Body of pancreas (tissue), 4 donors: ENCODE measurements at places on chromosomes 12 and 14. TPM values are rescaled to one million over a fixed set of nuclear protein-coding genes. Genes with fewer than 3 reads are reported as not detected.

The KLRD1 gene
- 0.78 TPM for total RNA-seq

DNA sequence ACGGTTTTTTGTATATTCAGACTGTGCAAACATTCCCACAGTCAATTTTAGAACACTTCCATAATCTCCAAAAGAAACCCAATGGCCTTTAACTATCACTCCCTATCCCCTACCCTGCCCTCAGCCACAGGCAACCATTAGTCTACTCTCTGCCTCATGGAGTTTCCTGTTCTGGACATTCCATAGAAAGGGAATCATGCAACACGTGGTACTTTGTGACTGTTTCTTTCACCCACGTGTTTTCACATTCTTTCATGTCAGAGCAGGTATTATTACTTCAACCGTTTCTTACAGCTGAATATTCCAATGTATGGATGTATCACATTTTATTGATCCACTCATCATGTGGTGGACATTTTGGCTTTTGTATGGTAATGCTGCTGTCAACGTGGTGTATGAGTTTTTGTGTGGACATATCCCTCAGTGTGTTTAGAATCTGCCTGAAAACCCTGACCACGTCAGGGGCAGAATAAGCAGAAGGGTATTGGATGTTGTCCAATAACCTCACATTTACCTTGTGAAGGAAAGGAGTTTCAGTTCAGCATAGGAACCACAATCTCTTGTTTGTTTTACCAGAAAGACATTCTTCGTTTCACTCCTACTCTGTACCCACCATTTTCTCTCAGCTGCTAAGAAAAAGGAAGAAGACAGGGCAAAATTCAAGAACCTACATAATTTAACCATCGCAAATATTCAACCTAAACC is 107.5 kb upstream of the DYRK2 start:
- no peaks in the 10 kb centered on the region for H3K27me3 ChIP-seq
- no peak for DNase-seq
- H3K4me1 ChIP-seq, result no peaks in the 10 kb centered on the region
- no peaks in the 10 kb centered on the region for H3K36me3 ChIP-seq

The SERPINA12 gene
- total RNA-seq, result not detected

DNA sequence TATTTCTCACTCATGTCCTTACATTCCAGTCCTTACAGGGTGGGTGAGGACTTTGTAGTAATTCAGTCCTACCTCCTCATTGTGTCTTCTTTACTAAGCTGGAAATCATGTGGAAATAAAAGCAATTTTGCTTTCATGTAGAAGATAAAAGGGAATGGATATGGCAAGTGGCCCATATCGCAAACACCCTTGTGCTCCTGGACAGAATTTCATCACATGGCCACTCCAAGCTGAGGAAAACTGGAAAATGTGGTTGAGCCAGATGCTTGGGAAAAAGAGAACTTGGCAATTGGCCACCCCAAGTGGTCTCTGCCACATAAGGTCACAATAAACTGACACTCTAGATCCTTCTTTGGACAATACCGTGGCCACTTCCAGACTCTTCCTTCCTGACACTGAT is 64.2 kb upstream of the IFNG-AS1 start:
- no peak for DNase-seq
- no peaks in the 10 kb centered on the region for H3K27me3 ChIP-seq
- no peak overlapping the region for H3K27ac ChIP-seq
- no peaks in the 10 kb centered on the region for H3K36me3 ChIP-seq

DNA sequence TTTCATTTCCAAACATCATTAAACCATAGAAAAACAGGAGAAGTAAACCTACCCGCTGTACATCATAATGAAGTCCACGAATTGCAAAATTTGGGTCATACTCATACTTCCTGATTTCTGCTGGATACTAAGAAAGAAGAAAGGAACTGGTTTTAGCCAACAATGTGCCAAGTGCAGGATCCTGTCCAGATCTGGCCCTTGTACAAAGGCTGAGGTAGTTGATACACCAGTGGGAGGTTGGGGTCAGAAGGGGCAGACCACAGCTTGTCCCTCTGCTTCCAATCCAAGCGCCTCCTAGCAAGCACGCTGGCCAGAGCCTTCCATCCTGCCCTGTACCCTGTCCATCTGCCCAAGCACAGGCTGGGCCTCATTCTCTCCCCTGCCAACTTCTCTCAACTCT is 34.2 kb downstream of the NT5DC3 start:
- H3K27me3 ChIP-seq, result no peaks in the 10 kb centered on the region
- peaks cover 21% of the 10 kb centered on the region for H3K4me1 ChIP-seq
- H3K27ac ChIP-seq, result no peak overlapping the region
- no peak overlapping the region for H3K4me3 ChIP-seq
- DNase-seq, result no peak
- no peaks in the 10 kb centered on the region for H3K36me3 ChIP-seq

DNA sequence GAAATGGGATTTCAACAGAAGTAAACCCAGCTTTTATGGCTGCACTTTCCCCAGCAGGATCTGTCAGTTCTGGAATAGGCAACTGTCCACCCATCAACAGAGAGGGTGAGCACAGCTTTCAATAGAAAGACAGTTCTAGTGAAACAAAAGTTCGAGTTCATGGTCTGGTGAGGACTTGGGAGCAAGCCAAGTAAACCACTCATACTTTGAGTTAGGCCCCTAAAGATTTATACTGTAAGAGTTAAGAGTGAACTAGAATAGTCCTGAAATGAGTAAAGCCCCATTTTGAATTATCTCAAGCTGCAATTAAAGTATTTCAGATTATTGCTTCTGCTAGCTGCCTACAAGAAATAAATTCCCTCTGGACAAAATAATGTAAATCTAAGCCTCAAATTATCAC is 82.6 kb downstream of the METTL25 start:
- no peaks in the 10 kb centered on the region for H3K27me3 ChIP-seq
- no peak overlapping the region for H3K27ac ChIP-seq
- H3K4me1 ChIP-seq, result no peaks in the 10 kb centered on the region
- no peak overlapping the region for H3K4me3 ChIP-seq
- no peak for DNase-seq
- H3K36me3 ChIP-seq, result no peaks in the 10 kb centered on the region

The EML1 gene
- total RNA-seq, result 23.6 TPM

GRCh38 chr12:85693093-85693665 is 143.0 kb downstream of the RASSF9 start:
- H3K27me3 ChIP-seq, result no peaks in the 10 kb centered on the region
- no peaks in the 10 kb centered on the region for H3K36me3 ChIP-seq
- peaks cover 18% of the 10 kb centered on the region for H3K4me1 ChIP-seq
- H3K27ac ChIP-seq, result no peak overlapping the region
